Activated T-helper 2 cell treated with anti-CD3 and anti-CD28 coated beads, Interferon-gamma antibody, Interleukin-2, Interleukin-4, amounts not matched to agents 10 μg/mL and 5 μg/mL and 100 μg/mL, durations not matched to agents 14 hours and 24 hours and 36 hours (primary cell): ENCODE measurements at places on chromosomes 2 and 18. TPM values are rescaled to one million over a fixed set of nuclear protein-coding genes. Genes with fewer than 3 reads are reported as not detected.

FZD7 gene
- total RNA-seq = 1.1 and 1.4 TPM in 2 replicates

EDAR gene
- 0.11 TPM in 2 replicates for total RNA-seq

- H3K4me3 ChIP-seq = no peak overlapping the region
- no peak overlapping the region for H3K27ac ChIP-seq
- no peaks in the 10 kb centered on the region for H3K4me1 ChIP-seq
- no peaks in the 10 kb centered on the region for H3K27me3 ChIP-seq
These were observed 41.6 kb downstream of the HS6ST1 start for GRCh38 chr2:128276878-128277675.

GRCh38 chr2:235382179-235382578 lies 111.7 kb upstream of the AGAP1 start:
- no peak overlapping the region for H3K4me3 ChIP-seq
- no peak for DNase-seq
- no peaks in the 10 kb centered on the region for H3K36me3 ChIP-seq

STEAP3 gene
- total RNA-seq = 0.55 and 0.78 TPM in 2 replicates

GRCh38 chr2:229993236-229993635 lies 70.9 kb downstream of the FBXO36 start:
- H3K4me3 ChIP-seq = no peak overlapping the region
- H3K27ac ChIP-seq = no peak overlapping the region
- H3K36me3 ChIP-seq = no peaks in the 10 kb centered on the region
- DNase-seq = no peak
- no peaks in the 10 kb centered on the region for H3K4me1 ChIP-seq

NAT8 gene
- total RNA-seq = not detected in 2 replicates

GRCh38 chr2:151381266-151381665 lies 23.9 kb downstream of the TNFAIP6 start:
- no peaks in the 10 kb centered on the region for H3K36me3 ChIP-seq
- peaks cover 4% of the 10 kb centered on the region for H3K4me1 ChIP-seq
- no peak overlapping the region for H3K27ac ChIP-seq
- no peak overlapping the region for H3K4me3 ChIP-seq
- DNase-seq = no peak

DNA sequence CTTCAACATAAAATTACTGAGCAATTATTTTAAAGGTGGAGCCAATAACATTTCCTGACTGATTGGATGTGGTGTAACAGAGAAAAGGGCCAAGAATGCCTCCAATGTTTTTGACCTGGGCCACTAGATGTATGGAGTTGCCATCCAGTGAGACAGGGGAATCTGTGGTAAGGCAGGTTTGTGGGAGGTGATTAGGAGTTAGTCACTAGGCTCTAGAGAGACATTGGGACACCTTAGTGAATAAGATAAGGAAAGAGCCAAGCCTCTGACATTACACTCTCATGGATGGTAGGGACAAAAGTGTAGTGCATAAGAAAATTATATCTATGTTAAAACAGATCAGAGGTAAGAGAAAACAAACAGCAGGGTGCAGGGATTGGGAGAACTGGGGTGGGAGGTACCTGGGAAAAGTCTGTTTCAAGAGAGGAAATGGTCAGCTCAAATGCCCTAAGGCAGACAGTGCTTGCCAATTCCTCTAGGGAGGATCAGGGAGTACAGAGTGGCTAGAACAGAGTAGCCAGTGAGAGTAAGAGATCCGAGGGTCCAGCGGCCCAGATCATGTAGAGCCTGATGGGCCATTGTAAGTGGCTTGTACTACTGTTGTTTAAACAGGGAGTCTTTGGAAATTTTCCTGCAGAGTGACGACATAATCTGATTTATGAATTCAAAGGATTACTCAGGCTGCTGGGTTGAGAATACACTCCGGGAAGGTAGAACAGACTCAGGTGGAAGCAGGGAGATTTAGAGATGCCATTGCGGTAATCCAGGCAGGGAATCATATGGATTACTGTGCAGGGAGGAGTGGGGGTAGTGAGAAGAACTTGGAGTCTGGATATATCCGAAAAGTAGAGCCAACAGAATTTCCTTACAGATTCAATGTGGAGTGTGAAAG lies 45.7 kb upstream of the CUL3 start:
- no peak overlapping the region for H3K4me3 ChIP-seq
- no peaks in the 10 kb centered on the region for H3K4me1 ChIP-seq
- no peak for DNase-seq
- H3K27ac ChIP-seq = no peak overlapping the region
- no peaks in the 10 kb centered on the region for H3K27me3 ChIP-seq

DNA sequence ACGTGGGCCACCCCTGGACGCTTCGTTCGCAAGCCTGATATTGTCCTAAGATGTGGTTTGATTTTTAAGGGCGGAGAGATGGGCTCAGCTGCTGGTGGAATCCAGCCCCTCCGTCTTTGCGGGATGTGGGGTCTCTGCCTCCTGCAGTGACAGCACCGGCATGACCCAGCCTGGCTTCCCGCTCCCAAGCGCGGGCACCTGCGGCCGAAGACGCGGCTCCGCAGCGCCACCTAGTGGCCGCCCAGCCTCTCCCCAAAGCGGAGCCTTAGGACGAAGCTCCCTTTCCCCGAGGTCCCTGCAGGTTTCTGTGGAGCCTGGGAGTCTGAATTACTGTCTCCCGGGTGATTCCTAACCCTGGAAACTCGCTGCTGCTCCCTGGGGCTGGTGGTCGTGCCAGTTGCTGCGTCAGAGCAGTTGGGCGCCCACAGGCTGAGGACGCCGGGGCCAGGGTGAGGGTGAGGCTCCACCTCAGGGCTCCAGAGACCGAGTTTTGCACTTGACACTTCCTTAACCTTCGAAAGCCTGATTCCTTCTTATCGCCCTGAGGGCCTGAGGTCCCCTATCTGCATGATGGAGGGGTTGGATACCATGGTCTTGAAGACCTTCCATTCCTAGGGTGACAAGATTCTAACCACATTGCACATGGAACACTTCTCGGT lies 137.5 kb downstream of the TPO start:
- H3K36me3 ChIP-seq = no peaks in the 10 kb centered on the region
- peak; percentile 44 for DNase-seq
- H3K4me1 ChIP-seq = peaks cover 3% of the 10 kb centered on the region
- peaks cover 10% of the 10 kb centered on the region for H3K27me3 ChIP-seq
- no peak overlapping the region for H3K4me3 ChIP-seq

DNA sequence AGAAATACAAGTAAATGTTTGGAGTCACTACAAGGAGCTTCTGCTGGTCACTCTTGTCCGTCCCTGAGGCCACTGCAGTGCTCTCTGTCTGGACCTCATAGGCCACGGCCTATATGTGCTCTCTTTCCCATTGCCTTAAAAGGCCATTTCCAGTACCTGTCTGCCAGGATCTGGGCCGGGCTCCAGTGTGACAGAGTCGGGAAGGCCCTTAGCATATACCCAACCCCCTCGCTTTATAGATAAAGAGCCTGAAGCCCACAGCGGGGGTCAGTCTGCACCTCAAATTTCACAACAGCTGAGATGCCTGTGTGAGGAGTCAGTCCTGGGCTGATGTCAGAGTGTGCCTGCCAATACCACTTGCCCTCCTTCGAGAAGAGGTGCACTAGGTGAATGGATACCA lies 39.9 kb downstream of the ADD2 start:
- no peaks in the 10 kb centered on the region for H3K4me1 ChIP-seq
- H3K27me3 ChIP-seq = no peaks in the 10 kb centered on the region
- H3K36me3 ChIP-seq = no peaks in the 10 kb centered on the region

- H3K4me1 ChIP-seq = peaks cover 20% of the 10 kb centered on the region
- H3K36me3 ChIP-seq = peaks cover 22% of the 10 kb centered on the region
- no peaks in the 10 kb centered on the region for H3K27me3 ChIP-seq
- no peak overlapping the region for H3K4me3 ChIP-seq
- no peak overlapping the region for H3K27ac ChIP-seq
These were observed 30.9 kb downstream of the MEMO1 start for GRCh38 chr2:31979956-31980355.

GRCh38 chr2:127357591-127357990 lies 30.2 kb downstream of the MAP3K2 start:
- no peak overlapping the region for H3K4me3 ChIP-seq
- H3K27me3 ChIP-seq = no peaks in the 10 kb centered on the region
- peaks cover 4% of the 10 kb centered on the region for H3K36me3 ChIP-seq

LYPD6B gene
- total RNA-seq = not detected in 2 replicates

CDH20 gene
- total RNA-seq = not detected in 2 replicates

GRCh38 chr2:230666885-230667712 lies 45.5 kb upstream of the CAB39 start:
- DNase-seq = no peak
- H3K4me1 ChIP-seq = peaks cover 85% of the 10 kb centered on the region
- H3K27me3 ChIP-seq = no peaks in the 10 kb centered on the region
- H3K27ac ChIP-seq = peak overlapping the region; percentile 93
